ENCODE measurements at places on chromosomes 2 and 18.

- no peak for DNase-seq
Measured at GRCh38 chr2:159010963-159011362, 42.5 kb downstream of the TANC1 start.

GRCh38 chr2:195505701-195506100 is 151.3 kb upstream of the SLC39A10 start:
- DNase-seq: no peak

DNA sequence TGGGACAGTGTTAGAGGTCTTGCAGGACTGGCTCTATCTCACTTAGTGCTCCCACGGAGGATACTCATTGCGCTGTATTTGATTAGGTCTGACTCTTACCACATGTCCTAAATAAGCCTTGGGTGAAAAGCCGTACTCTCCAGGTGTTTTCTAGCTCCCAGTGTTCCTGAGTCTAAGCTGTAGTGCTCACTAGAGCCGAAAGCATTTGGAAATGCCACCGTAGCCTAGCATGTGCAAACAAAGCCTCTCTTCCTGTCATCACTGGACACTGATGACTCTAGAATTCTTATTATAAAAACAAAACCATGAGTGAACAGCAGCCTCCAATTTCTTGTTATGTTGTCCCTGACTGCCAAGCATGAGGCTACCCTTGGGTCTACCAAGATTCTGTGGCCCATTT is 206.2 kb downstream of the TPGS2 start:
- DNase-seq: no peak

- no peak for DNase-seq
Measured at GRCh38 chr2:234098681-234099080, 48.2 kb downstream of the SPP2 start.

DNA sequence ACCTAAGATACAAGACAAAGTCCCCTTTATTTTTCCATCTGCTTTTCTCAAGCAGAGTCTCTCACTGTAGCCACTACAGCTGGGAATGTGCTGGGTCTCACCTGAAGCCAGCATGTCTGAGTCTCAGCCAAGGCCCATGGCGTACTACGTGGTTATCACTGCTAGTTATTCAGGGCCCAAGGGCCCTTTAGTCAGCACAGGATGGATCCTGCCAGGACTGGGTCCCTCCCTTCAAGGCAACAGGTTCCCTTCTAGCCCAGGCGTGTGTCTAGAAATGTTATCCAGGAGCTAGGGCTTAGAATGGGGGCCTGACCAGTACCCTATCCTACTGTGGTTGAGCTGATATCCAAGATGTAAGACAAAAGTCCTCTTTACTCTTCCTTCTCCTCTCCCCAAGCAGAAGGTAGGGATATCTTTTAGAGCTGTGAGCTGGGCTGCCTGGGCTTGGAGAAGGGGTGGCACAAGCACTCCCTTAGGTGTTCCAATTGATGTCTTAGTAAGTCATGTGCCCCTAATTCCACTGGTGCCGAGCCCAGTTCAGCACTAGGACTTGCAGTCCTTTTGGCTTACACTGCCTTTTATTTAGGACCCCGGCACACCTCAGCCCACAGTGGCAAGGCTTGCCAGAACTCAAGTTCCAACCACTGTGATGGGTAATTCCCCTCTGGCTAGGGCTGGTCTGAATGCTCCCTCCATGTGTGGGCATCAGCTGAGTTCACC is 17.7 kb downstream of the VPS54 start:
- no peak for DNase-seq
